ENCODE measurements at places on chromosomes 3 and 15. TPM values are rescaled to one million over a fixed set of nuclear protein-coding genes. Genes with fewer than 3 reads are reported as not detected.
A peak's percentile ranks its signal among the peaks of the same experiment; 100 is the strongest.

The GNB4 gene
- polyA plus RNA-seq: 8.7 TPM

The BFSP2 gene
- not detected for polyA plus RNA-seq

The ALAS1 gene
- polyA plus RNA-seq: 54.2 TPM

The FAM81A gene
- 4.4 TPM for polyA plus RNA-seq

The PRICKLE2 gene
- 5.5 TPM for polyA plus RNA-seq

- no peak overlapping the region for H3K4me3 ChIP-seq
- DNase-seq: peak; percentile 55
- no peak overlapping the region for H3K27ac ChIP-seq
- H3K36me3 ChIP-seq: no peaks in the 10 kb centered on the region
Measured at GRCh38 chr3:71304684-71305083, 278.8 kb downstream of the FOXP1 start.

- H3K36me3 ChIP-seq: no peaks in the 10 kb centered on the region
- no peaks in the 10 kb centered on the region for H3K27me3 ChIP-seq
- no peak for DNase-seq
- H3K4me1 ChIP-seq: no peaks in the 10 kb centered on the region
- H3K4me3 ChIP-seq: no peak overlapping the region
Measured at GRCh38 chr3:101195951-101196713, 124.2 kb downstream of the IMPG2 start.

GRCh38 chr3:66361356-66361755, 139.5 kb downstream of the LRIG1 start:
- no peak for DNase-seq
- H3K27me3 ChIP-seq: no peaks in the 10 kb centered on the region
- no peaks in the 10 kb centered on the region for H3K4me1 ChIP-seq
- H3K27ac ChIP-seq: no peak overlapping the region
- H3K36me3 ChIP-seq: no peaks in the 10 kb centered on the region
- no peak overlapping the region for H3K4me3 ChIP-seq

- DNase-seq: no peak
- H3K36me3 ChIP-seq: no peaks in the 10 kb centered on the region
- no peak overlapping the region for H3K4me3 ChIP-seq
- no peak overlapping the region for H3K27ac ChIP-seq
- H3K27me3 ChIP-seq: no peaks in the 10 kb centered on the region
Measured at GRCh38 chr3:54056521-54056920, 65.8 kb upstream of the CACNA2D3 start.

- H3K4me3 ChIP-seq: no peak overlapping the region
- no peaks in the 10 kb centered on the region for H3K27me3 ChIP-seq
Measured at GRCh38 chr3:72214066-72214951, 429.4 kb upstream of the PROK2 start.

- H3K4me1 ChIP-seq: no peaks in the 10 kb centered on the region
- H3K27ac ChIP-seq: no peak overlapping the region
- DNase-seq: peak; percentile 84
- no peaks in the 10 kb centered on the region for H3K36me3 ChIP-seq
Measured at GRCh38 chr15:38699633-38700230, 135.1 kb upstream of the RASGRP1 start.

- no peaks in the 10 kb centered on the region for H3K36me3 ChIP-seq
- H3K4me3 ChIP-seq: no peak overlapping the region
- DNase-seq: no peak
- H3K27me3 ChIP-seq: no peaks in the 10 kb centered on the region
- H3K27ac ChIP-seq: no peak overlapping the region
Measured at GRCh38 chr3:82012775-82013174, 251.3 kb upstream of the GBE1 start.

GRCh38 chr15:43251185-43251870, 15.4 kb downstream of the TGM5 start:
- H3K27ac ChIP-seq: no peak overlapping the region
- no peak for DNase-seq
- no peaks in the 10 kb centered on the region for H3K27me3 ChIP-seq
- no peaks in the 10 kb centered on the region for H3K4me1 ChIP-seq

DNA sequence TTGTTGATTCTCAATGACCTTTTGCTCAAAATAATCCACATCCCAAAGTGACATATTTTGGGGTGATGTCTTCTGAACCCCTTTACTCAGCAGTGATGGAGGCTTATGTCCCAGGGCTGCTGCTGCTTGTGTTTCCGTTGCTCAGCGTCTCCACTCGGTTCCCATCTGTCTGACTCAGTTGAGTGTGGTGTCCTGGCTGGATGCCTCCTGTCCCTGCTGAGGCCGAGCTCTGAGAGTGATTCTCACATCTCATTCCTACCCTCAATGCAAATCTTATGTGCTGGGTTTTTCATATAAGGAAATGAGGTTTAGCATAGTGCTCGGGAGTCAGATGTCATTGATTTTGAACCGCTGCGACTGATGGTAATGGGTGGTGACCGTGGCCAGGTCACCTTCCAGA, 247.4 kb downstream of the GABRG3 start:
- no peaks in the 10 kb centered on the region for H3K4me1 ChIP-seq
- H3K36me3 ChIP-seq: no peaks in the 10 kb centered on the region
- no peaks in the 10 kb centered on the region for H3K27me3 ChIP-seq
- H3K27ac ChIP-seq: no peak overlapping the region
- DNase-seq: no peak

- no peaks in the 10 kb centered on the region for H3K27me3 ChIP-seq
- no peak overlapping the region for H3K4me3 ChIP-seq
- no peaks in the 10 kb centered on the region for H3K36me3 ChIP-seq
Measured at GRCh38 chr3:186937017-186937875, 6.9 kb downstream of the ST6GAL1 start.

DNA sequence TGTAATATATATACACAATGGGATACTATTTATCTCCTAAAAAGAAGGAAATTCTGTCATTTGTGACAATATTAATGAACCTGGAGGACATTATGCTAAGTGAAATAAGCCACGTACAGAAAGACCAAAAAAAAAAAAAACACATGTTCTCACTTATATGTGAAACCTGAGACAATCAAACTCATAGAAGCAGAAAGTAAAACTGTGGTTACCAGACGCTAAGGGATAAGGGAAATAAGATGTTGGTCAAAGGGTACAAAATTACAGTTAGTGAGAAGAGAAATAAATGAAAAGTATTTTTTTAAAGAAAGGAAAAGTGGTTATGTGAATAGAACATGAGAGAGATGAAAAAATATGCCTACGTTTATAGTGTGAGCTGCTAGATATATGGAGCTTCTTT, 101.1 kb downstream of the CPNE4 start:
- no peaks in the 10 kb centered on the region for H3K27me3 ChIP-seq
- H3K27ac ChIP-seq: no peak overlapping the region
- no peaks in the 10 kb centered on the region for H3K36me3 ChIP-seq
- H3K4me3 ChIP-seq: no peak overlapping the region
- no peak for DNase-seq

DNA sequence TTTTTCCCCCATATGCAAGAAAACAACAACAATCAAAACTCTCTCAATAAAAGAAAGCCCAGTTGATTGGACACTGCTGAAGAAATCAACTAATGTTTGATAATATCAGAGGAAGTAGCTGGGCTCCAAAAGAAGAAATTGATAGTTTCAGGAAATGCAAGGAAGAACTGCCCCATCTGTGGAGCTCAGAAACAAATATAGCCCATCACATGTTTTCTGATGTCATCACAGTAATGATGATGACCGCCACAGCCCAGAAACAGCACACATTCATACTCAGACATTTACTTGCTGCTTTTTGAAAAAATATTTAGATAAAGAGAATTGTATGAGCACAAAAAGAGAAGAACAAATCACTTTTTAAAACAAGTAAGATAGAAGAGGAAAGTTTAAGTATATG, 67.6 kb downstream of the GOLIM4 start:
- H3K4me1 ChIP-seq: no peaks in the 10 kb centered on the region
- no peaks in the 10 kb centered on the region for H3K36me3 ChIP-seq
- H3K4me3 ChIP-seq: no peak overlapping the region
- DNase-seq: no peak

GRCh38 chr15:99306694-99307338, 55.5 kb downstream of the LRRC28 start:
- peaks cover 4% of the 10 kb centered on the region for H3K4me1 ChIP-seq
- no peaks in the 10 kb centered on the region for H3K36me3 ChIP-seq
- peak; percentile 44 for DNase-seq
- no peak overlapping the region for H3K4me3 ChIP-seq
- no peaks in the 10 kb centered on the region for H3K27me3 ChIP-seq

DNA sequence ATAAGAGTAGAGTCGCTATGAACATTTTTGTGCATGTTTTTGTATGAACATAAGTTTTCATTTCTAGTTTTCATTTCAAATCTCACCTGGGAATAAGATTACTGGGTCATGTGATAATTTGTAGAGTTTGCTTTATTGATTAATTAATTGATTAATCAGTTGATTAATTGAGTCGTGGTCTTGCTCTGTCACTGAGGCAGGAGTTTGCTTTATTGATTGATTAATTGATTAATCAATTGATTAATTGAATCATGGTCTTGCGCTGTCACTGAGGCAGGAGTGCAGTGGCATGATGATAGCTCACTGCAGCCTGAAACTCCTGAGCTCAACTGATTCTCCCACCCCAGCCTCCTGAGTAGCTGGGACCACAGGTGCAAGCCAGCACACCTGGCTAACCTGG, 111.6 kb downstream of the TCF12 start:
- no peak overlapping the region for H3K4me3 ChIP-seq
- H3K27ac ChIP-seq: no peak overlapping the region
- no peaks in the 10 kb centered on the region for H3K4me1 ChIP-seq
- no peaks in the 10 kb centered on the region for H3K27me3 ChIP-seq
- DNase-seq: no peak

DNA sequence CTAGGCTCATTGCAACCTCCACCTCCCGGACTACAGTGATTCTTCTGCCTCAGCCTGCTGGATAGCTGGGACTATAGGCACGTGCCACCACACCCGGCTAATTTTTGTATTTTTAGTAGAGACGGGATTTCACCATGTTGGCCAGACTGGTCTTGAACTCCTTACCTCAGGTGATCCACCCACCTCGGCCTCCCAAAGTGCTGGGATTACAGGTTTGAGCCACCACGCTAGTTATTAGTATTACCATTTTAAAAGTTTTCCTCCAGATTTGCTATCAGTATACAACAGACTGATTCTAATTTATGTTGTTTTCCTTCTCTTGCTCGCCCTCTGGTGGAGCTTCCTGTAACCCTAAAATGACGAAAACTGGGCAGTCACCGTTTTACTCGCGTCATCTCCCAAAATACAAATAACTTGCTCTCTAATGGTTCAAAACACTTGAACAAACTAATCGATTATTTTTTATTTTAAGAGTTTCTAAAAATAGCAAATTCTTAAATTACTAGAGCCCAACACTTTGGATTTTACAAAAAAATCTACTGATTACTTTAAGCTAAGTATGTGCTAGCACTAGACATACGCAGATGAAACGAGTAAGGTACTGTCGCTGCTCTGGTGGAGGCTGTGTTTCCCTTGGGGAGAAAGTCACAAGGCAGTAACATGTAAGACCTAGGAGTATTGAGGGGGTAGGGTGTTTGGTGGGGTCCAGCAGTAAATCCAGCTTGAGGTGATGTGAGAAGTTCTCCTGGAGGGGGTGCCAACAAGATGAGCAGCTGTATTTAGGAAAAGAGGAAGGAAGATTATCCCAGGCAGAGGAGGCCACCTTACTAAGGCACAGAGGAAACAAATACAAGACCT, 203.3 kb downstream of the MBNL1 start:
- no peaks in the 10 kb centered on the region for H3K36me3 ChIP-seq
- H3K27me3 ChIP-seq: no peaks in the 10 kb centered on the region
- DNase-seq: peak; percentile 78
- H3K4me1 ChIP-seq: no peaks in the 10 kb centered on the region

GRCh38 chr3:130925628-130926027, 31.7 kb downstream of the ATP2C1 start:
- H3K36me3 ChIP-seq: no peaks in the 10 kb centered on the region
- DNase-seq: no peak

GRCh38 chr3:171977441-171977840, 61.9 kb upstream of the FNDC3B start:
- H3K36me3 ChIP-seq: no peaks in the 10 kb centered on the region
- DNase-seq: no peak
- H3K27ac ChIP-seq: no peak overlapping the region

- H3K27ac ChIP-seq: no peak overlapping the region
- no peak overlapping the region for H3K4me3 ChIP-seq
- no peaks in the 10 kb centered on the region for H3K27me3 ChIP-seq
- peak; percentile 18 for DNase-seq
- no peaks in the 10 kb centered on the region for H3K4me1 ChIP-seq
Measured at GRCh38 chr15:61743345-61743909, 316.8 kb downstream of the VPS13C start.

DNA sequence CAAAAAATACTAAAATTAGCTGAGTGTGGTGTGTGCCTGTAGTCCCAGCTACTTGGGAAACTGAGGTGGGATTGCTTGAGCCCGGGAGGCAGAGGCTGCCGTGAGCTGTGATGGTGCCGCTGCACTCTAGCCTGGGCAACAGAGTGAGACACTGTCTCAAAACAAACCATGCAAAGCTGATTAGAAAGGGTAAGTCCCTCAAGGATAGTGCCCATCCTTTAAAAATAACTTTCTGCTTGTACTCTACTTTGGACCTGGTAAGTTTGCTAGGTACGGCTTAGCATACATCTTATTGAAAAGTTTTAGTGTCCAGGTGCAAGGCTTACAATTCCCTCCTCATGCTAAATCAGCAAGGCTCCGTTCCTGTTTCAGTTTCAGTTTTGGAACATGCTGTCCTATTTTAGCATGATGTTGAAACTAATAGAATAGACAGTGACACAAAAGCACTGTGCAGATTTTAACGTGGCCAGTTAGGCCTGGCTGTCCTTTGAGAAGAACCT, 21.4 kb downstream of the FEM1B start:
- H3K36me3 ChIP-seq: no peaks in the 10 kb centered on the region
- no peaks in the 10 kb centered on the region for H3K27me3 ChIP-seq
- peaks cover 8% of the 10 kb centered on the region for H3K4me1 ChIP-seq
- DNase-seq: peak; percentile 32
- no peak overlapping the region for H3K4me3 ChIP-seq
- peak overlapping the region; percentile 2 for H3K27ac ChIP-seq

DNA sequence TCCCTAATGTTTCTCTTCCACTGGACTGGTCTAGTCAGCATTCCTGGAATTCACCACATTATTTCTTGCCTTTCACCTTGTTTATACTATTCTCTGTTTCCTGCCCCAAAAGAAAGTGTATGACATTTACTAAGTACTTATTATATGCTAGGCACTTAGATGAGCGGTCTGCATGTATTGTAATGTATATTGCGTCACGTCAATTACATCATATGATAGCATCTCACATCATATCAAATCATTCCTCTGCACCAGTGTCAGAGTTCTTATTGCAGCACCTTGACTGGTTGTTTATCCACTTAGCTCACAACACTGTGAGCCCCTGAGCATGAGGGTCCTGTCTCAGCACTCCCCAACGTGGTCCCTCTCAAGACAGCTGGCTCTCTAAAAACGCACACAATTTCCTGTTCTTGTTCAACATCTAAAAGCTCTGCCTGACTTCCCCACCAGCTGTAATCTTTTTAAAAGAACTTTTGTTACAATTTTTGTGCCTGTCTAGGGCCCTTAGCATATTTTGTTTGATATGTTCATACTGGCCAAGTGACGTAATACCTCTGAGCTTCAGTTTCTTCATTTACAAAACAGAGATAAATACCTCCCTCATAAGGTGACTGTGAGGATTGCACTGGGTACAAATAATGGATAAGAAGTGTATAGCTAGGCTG, 58.8 kb downstream of the ARHGAP31 start:
- H3K27ac ChIP-seq: no peak overlapping the region
- no peaks in the 10 kb centered on the region for H3K36me3 ChIP-seq
- no peak overlapping the region for H3K4me3 ChIP-seq
- H3K4me1 ChIP-seq: peaks cover 12% of the 10 kb centered on the region
- H3K27me3 ChIP-seq: no peaks in the 10 kb centered on the region

- DNase-seq: no peak
- no peaks in the 10 kb centered on the region for H3K27me3 ChIP-seq
- no peaks in the 10 kb centered on the region for H3K4me1 ChIP-seq
- H3K4me3 ChIP-seq: no peak overlapping the region
Measured at GRCh38 chr3:65352951-65353350, 665.2 kb upstream of the ADAMTS9 start.
